NCI-H2081 treated with DMSO at 0.1 percent for 48 hours (cell line): ENCODE measurements at places on chromosomes 1 and 21.

DNA sequence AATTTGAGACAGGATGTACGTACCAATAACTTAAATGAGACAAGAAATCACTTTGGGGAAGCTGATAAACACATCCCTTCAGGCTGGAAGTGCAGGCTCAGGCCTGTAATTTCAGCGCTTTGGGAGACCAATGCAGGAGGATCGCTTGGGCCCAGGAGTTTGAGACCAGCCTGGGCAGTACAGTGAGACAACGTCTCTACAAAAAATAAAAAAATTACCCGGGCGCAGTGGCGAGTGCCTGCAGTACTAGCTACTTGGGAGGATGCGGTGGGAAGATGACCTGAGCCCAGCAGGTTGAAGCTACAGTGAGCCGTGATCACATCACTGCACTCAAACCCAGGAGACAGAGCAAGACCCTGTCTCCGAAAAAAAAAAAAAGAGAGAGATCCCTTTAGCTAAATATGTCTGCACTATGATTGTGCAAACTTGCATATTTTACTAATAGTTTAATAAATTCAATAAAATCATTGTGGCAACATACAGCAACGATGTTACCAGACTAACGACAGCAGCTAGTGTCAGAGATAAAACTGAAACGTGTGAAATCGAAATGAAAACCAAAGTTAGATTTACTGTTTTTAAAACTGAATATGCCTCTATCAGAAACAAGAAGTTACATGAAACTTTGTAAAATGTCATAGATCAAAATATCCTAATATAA lies 54.7 kb downstream of the CD2 start:
- DNase-seq, result no peak

GRCh38 chr1:224427346-224427745 lies 7.3 kb downstream of the WDR26 start:
- no peak for DNase-seq

- no peak for DNase-seq
Measured at GRCh38 chr1:84069236-84069845, 70.4 kb upstream of the TTLL7 start.

GRCh38 chr1:94315552-94316116 lies 78.2 kb upstream of the ARHGAP29 start:
- DNase-seq, result no peak

DNA sequence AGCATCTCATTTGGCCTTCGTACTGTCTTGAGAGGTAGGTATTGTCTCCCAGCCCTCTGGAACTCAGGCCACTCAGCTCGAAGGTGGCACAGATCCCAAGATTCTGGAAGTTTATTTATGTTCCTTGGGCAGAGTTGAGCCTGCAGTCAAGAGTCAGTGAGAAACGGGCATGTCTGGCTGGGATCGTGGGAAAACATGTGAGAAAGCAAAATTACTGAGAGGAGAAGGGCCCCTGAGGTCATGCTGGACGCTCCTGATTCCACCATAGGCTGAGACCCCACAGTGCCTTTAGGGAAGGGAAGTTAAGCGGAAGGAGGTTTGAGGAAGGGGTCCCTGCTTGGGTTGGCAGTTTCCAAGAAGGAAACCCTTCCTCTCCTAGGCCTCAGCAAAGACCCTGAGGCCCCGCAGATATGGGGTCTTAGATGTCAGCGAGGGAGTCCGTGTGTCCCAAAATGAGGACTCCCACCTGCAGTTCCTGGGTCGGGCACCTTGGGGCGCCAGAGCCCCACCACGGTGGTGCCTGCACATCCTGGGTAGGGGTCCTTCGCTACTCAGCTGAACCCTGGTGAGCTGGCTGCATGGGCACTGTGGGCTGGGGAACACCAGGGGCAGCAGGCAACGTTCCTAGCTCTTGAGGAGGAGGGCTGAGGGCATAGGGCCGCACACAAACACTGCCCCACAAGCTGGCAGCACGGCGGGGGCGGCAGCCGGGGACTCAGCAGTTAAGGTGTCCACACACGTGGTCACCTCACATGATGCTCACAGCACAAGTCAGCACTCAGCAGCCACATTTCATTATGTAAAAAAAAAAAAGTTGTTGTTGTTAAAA lies 12.3 kb upstream of the SEMA4A start:
- no peak for DNase-seq

DNA sequence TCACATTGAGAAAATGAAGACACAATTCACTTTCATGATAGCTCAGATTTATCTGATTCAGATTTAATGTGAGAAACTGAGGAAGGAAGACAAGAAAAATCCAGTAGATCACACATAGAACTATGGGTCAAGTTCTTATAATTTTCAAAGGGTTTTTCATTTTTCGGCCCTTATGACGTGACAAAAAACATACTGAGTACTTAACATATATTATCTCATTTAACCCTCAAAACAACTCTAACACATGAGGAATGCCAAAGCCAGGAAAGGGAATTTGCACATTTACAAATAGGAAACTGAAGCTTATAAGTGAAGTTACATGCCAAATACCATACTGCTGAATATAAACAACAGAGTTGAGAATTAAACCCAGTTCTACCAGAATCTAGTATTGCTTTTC lies 27.6 kb downstream of the SOD1 start:
- DNase-seq, result no peak
